Large intestine (tissue), 12 donors: ENCODE measurements at places on chromosomes 2 and 18. TPM values are rescaled to one million over a fixed set of nuclear protein-coding genes. Genes with fewer than 3 reads are reported as not detected.

GRCh38 chr2:21011453-21011852, 32.4 kb downstream of the APOB start:
- H3K27ac ChIP-seq: no peak overlapping the region
- H3K4me1 ChIP-seq: no peaks in the 10 kb centered on the region
- H3K27me3 ChIP-seq: no peaks in the 10 kb centered on the region
- peaks cover 59% of the 10 kb centered on the region for H3K36me3 ChIP-seq
- no peak overlapping the region for H3K4me3 ChIP-seq

DNA sequence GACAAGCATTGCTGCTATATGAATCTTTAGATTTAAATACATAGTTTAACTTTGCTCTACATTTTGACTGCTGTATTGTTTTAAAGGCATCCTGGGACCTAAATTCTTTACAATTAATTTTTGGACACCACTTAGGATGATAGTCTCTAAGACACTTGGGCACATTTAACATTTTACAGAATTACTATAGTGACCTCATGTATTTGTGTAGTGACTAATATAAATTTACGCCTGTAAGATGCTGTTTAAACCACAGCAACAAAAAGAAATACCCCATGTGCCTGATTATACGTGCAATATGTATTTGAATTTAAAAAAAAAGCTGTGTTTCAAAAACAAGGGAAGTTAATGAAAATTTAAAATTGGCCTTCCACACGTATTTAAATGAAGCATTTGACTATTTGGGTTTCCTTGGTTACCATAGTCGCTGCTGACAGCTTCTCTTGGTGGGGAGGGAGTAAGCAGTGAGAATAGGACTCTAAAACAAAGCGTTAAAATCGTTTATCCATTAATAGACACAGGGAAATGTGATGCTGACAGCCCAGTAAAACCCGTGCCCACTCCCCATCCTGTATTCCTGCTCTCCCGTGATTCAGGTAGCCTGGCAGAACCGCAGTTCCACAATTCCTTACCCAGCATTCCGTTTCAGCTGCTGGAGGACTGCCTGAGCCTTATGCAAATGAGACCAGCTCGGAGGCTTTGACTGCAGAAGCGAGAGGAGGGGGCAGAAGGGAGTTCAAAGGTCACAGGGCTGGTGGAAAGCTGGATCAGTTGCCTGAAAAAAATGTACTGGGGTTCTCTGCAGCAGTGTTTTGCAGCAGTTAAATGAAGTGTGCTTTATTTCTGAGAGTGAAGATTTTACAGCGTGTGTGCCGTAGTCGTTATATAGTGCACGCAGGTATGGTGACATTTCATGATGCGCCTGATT, 104.3 kb downstream of the CSRNP3 start:
- H3K27ac ChIP-seq: peak overlapping the region; percentile 16
- no peaks in the 10 kb centered on the region for H3K27me3 ChIP-seq
- no peaks in the 10 kb centered on the region for H3K36me3 ChIP-seq
- peaks cover 2% of the 10 kb centered on the region for H3K4me1 ChIP-seq

- H3K4me3 ChIP-seq: no peak overlapping the region
- H3K36me3 ChIP-seq: peaks cover 4% of the 10 kb centered on the region
Observed at GRCh38 chr2:202941771-202942170, 29.7 kb downstream of the CARF start.

- H3K27ac ChIP-seq: peak overlapping the region; percentile 99
- DNase-seq: peak; percentile 74
- no peaks in the 10 kb centered on the region for H3K36me3 ChIP-seq
- peaks cover 21% of the 10 kb centered on the region for H3K4me1 ChIP-seq
- H3K27me3 ChIP-seq: no peaks in the 10 kb centered on the region
Observed at GRCh38 chr2:38376346-38377049, 575 bp downstream of the ATL2 start.

DNA sequence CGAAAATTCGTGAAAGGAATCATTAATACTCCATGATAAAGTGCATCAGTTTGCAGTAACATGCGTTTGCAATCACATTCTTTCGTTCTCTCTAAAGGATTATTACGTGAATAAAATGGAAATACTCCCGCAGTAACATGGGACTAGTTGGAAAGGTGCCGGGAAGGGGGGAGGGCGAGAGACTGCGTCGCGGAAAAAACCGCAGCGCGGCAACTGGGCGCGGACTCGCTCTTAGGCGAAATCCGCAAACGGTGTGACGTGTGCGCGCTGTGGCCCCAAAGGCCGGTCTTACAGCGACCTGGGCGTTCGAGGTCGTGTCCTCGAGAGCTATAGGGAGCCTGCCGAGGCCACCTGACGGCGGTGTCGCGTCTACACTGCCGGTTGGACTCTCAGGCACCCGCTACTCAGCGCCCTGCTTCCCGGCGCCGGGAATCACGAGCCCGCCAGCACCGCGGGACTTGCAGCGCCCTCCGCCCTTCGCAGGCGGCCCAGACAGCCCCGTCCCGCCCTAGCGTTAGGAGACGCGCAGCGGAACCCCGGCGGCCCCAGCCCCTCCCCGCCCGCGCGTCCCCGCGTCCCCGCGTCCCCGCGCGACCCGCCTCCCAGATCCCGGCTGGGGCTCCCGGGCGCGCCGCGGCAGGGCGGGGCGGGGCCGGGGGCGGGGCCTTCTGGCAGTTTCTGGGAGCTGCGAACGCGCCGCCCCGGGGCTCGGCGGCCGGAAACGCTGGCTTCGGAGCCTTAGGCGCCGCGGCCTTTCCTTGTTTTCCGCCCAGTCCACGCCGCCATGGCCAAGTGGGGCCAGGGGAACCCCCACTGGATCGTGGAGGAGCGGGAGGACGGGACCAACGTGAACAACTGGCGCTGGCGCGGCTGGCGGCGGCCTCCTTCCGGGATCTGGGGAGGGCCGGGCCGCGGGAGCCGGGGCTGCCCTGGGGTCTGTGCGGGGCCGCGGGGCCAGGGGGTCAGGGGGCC, 15.1 kb downstream of the C2orf74 start:
- peak overlapping the region; percentile 86 for H3K4me3 ChIP-seq
- peaks cover 20% of the 10 kb centered on the region for H3K4me1 ChIP-seq
- H3K27me3 ChIP-seq: peaks cover 2% of the 10 kb centered on the region
- peaks cover 24% of the 10 kb centered on the region for H3K36me3 ChIP-seq
- peak; percentile 93 for DNase-seq
- peak overlapping the region; percentile 90 for H3K27ac ChIP-seq

DNA sequence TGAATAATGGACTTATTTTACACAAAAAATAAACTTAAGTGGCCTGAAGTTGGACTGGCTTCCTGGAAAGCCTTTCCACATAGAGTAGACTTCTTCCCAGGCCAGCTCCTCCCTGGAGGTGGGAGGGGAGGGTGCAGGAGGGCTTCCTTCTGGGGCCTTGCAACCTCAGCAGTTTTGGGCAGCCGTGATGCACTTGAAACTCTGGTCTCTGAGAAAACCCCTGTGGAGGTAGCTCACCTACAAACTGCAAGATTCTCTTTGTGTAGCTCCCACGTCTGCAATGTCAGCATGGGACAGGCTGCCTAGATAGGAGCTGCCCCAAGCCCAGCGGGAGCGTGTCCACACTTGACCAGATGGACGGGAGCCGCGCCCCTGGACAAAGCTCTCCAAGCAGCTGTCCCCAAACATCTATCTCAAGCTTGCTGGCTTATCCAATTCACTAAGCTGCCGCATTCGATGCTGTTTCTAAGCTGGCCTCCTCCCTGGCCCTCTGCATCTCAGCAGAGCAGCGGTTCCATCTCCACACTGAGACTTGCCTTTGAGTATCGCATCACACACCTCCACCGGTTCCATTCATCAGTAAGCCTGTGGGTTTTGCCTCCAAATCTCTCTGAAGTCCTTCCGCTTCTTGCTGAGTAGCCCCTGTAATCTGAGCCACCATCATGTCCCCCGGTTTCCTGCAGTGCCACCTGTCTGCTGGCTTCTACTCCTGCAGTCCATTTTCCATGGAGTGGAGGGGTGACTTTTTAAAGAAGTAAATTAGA, 1.6 kb upstream of the LPIN1 start:
- peak overlapping the region; percentile 70 for H3K27ac ChIP-seq
- no peak overlapping the region for H3K4me3 ChIP-seq
- DNase-seq: no peak
- H3K36me3 ChIP-seq: no peaks in the 10 kb centered on the region
- peaks cover 32% of the 10 kb centered on the region for H3K4me1 ChIP-seq

- H3K36me3 ChIP-seq: no peaks in the 10 kb centered on the region
- H3K27me3 ChIP-seq: no peaks in the 10 kb centered on the region
- no peaks in the 10 kb centered on the region for H3K4me1 ChIP-seq
- no peak overlapping the region for H3K4me3 ChIP-seq
Observed at GRCh38 chr18:8833480-8833879, 128.1 kb downstream of the MTCL1 start.

DNA sequence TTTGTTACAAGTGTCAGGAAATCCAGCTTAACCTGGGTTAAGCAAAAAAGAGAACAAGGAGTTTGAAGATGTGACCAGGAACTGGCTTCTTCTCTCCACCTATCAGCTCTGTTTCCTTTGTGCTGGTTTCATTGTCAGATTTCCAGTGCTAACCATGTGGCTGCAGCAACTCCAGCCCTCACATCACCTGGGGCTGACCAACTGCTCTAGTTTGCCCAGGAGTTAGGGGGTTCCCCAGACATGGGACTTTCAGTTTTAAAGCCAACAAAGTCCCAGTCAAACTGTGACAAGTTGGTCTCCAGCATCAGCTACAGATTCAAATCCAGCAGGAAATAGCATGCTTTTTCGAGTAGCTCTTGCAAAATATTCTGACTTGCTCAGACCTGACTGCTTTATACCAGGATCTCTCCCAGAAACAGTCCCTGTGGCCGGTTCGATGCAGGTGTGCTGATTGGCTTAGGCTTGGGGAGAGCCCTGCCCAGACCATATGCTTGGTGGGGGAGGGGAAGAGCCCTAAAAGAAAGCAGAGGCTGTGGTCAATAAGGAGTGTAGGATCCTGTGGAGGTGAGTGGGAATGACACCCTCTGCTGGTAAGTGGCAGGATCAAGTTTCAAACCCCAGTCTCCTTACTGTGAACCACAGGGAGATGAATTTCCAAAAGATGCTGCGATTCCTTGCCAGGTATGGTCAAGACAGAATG, 49.5 kb downstream of the KCNE4 start:
- H3K27ac ChIP-seq: no peak overlapping the region
- H3K4me3 ChIP-seq: no peak overlapping the region
- peak; percentile 6 for DNase-seq
- H3K36me3 ChIP-seq: no peaks in the 10 kb centered on the region

DNA sequence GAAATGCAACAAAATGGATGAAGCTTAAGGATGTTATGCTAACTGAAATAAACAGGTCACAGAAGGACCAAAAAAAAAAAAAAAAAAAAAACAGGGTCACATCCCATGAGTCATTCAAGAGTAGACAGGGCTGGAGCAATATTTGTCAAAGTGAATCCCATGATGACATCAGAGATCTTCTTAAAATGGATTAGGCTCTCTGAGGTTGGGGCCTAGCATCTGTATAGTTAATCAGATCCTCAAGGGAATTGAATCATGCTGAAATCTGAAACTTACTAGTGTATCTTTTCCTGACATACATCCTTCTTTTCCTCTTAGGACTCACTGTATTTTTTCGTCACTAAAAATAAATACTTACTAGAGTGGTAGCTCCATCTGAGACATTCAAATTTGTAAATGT, 380.6 kb upstream of the NXPH2 start:
- no peak overlapping the region for H3K4me3 ChIP-seq
- no peaks in the 10 kb centered on the region for H3K27me3 ChIP-seq
- no peaks in the 10 kb centered on the region for H3K4me1 ChIP-seq
- no peak for DNase-seq
- no peak overlapping the region for H3K27ac ChIP-seq
- H3K36me3 ChIP-seq: no peaks in the 10 kb centered on the region

- H3K27me3 ChIP-seq: no peaks in the 10 kb centered on the region
- no peak overlapping the region for H3K4me3 ChIP-seq
- H3K36me3 ChIP-seq: no peaks in the 10 kb centered on the region
- no peak for DNase-seq
- H3K4me1 ChIP-seq: no peaks in the 10 kb centered on the region
Observed at GRCh38 chr2:160352500-160352899, 141.1 kb downstream of the RBMS1 start.

EN1 gene
- not detected for polyA plus RNA-seq

RSAD2 gene
- 3.7 TPM for polyA plus RNA-seq

RMDN2 gene
- polyA plus RNA-seq: 23.9 TPM

ABCG5 gene
- polyA plus RNA-seq: 35.8 TPM
